ENCODE measurements at places on chromosomes 11 and 22.

DNA sequence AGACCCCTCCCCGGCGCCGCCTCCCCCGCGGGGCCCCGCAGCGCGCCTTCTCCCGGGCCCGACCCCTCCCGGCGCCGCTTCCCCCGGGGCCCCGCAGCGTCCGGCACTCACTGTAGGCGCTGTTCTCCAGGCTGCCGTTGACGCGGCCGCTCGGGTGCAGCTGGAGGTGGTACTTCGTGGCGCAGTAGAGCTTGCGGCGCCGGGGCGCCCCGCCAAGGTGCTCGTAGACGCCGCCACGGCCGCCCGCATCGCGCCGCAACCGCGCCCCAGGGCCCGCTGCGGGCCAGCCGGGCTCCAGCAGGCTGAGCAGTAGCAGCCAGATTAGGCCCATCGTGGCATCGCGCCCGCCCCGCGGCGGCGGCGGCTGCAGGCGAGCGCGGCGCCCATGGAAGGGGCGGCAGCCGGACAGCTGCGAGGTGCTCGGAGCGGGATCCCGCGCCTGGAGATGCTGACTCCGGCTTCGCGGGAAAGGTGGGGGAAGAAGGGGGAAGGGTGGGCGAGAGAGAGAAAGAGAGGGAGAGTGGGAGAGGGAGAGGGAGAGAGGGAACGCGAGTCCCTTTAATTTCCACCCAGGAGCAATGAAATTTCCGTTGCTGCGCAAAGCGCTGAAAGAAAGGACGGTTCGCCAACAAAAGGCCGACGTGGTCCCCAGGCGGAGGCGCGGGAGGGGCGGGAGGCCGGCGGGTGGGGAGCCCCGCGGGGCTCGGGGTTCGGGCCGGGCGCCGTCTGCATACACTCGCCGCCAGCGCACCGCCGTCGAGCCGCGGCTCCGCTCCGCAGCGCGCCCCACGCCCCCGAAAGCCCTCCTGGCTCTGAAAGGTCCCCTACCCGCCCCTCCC is at the start of gene FGF3:
FGF3 (minus strand) TSS at position 814 of the 839 bp plus-strand sequence; CDS start at position 331, 483 bp downstream.
- no peak for DNase-seq

- peak; percentile 34 for DNase-seq
Observed at GRCh38 chr11:19573666-19574065, 139.0 kb upstream of the NAV2 start.

GRCh38 chr22:48071828-48072227 is 1309.4 kb downstream of the TBC1D22A start:
- DNase-seq: no peak

DNA sequence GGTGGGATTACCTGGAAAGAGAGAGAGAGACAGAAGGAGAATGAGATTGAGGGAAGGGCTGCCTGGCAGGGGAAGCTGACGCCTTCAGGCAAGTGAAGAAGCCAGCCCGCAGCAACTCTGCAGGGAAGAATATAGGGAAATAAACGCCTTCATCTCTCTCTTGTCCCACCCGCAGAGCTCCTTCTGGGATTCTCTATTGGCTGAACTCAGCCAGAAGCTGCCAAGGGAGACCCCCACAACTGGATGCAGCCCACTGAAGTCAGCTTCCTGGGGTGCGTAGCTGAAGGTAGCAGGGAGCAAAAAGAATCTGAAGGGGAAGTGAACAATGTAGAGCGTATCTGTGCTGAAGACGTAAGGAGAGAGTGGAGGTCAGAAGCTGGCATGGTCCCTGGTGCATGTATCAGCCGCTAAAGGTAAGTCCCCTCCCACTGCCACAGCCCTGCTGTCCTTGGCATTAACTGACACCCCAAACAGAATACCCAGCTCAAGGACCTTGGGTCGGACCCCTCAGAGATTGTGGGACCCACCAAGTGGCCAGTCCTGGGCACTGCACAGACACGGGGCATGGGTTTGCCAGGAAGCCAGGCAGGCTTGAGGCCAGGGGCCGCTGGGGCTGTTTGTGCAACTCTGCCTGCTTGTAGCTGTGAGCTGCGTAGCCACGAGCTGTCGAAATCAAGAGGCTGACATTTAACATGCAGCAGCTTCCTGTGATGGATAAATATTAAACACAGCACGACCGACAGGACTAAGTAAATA is 469.9 kb downstream of the MN1 start:
- DNase-seq: no peak

DNA sequence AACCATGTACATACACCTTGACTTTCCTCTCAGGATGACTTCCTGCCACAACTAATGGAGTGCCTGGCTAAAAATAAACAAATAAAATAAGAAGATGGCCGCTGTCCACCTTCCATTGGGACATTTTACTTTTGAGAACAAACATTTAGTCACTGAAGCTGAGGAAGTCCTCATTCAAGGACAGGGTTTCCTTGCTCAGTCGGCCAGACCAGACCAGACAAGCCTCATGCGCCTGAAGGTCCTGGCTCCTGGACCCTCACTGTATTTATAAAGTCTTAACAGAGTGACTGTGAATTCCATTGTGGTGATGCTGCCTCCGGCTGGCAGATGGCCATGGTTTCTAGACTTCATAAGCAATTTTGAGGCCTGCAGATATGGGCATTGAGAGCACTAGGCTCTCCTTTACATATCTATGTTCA is 114.5 kb downstream of the MAML2 start:
- peak; percentile 70 for DNase-seq

- no peak for DNase-seq
Observed at GRCh38 chr11:120577624-120578363, 66.2 kb downstream of the GRIK4 start.

- DNase-seq: no peak
Observed at GRCh38 chr11:102457865-102458264, 5.3 kb upstream of the TMEM123 start.

DNA sequence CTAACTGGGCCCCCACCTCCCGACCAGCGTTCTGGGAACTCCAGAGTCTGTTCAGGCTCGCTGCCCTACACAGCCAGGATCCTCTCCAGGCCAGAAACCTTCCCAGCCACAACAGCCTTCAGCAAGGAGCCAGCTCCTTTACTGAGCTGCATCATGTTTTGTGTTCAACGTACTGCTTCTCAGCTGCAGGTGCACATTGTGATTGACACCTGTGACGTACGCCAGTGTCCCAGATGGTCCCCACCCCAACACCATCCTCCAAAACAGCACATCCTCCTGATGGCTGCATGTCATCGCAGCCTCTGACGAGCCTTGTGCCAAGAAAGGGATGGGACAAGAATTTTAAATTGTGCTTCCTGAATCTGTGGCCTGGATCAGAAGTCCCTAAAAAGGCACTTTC is 117.5 kb downstream of the SPATA19 start:
- no peak for DNase-seq

DNA sequence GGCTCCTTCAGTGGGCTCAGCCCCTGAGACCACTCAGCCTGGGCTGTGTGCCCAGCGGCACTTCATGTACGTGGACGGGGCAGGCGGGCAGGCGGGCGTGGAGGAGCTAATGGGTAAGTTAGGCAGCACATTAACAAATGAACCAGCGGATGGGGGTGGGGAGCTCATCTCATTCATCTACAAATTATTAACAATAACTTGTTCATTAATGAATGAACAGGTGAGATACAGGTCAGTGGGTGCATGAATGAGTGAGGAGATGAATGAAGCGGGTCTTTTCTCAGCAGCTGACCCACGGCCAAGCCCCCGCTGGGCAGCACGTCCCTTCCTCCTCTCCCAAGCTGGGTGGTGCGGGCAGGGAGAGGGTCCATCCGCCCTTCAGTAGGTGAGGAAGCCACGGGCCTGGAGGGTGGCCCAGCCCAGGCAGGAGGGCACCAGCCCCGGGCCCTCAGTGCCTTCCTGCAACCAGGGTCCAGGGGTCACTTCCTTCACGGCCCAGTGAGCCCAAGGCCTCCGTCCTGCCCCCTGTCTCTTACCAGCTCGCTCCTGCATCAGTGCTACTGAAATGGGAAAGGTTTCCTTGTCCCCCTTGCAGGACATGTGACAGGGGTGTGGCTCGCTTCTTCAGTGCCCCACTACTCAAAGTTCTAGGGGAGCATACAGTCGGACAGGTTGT is 60.5 kb upstream of the KCNQ1OT1 start:
- DNase-seq: no peak

DNA sequence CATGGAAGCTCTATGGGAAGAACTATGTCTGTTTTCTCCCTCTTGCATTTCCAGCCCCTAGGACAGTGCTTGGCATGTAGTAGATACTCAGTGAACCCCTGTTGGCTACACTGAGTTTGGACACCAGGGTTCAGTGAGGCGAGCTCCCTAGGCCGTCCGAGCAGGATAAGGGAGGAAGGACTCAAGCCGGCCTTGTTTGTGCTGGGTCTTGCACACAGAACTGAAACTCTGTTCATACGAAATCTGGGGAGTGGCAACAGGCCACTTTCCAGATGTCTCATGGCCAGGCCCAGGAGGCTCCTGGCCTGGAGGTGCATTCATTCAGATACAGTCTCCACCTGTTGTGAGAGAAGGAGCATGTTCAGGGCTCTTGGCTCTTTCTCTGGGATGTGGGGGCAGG is 23.6 kb upstream of the LMO1 start:
- DNase-seq: no peak

DNA sequence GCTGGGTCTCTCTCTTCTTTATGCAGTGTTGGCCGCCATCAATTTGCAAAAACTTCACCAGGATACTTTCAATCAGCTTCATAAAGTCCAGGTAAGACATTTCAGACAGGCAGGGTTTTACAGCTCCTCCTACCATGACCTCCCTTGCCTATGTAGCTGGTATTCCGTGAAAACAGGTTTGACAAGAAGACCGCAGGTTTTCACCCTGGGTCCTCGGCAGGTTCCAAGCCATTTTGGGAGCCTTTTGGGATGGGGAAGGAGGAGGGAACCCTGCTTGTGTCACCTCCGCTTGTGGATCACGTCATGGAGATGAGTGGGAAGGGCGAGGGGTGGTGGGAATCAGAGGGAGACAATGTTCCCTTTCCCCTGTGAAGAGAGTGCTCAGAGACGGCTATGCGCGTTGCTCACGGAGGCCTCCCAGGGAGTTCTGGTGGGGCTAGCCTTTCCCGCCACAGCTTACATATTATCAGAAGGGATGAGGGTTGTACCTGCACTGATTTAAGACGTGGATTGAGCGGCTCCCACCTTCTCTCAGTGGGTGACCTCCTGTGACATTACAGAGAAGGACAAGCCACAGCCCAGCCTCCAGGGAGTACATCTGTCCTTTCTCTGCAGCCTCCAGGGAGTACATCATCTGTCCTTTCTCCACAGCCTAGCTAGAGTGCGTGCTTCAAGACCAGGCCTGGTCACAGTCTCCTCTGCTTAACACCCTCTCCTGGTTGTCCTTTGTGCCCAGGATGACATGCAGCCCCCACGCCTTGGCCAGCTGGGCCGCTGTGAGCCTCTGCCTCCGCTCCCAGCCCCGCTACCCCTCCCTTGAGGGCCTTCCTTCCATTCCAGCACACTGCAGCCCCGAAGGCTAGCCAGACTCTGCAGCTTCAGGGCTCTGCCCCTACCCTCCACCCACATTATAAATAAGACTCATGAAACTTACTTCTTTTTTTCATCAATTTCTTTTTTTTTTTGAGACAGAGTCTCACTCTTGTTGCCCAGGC is 17.2 kb downstream of the GLB1L3 start:
- no peak for DNase-seq

GRCh38 chr11:64007629-64008282 is 21.5 kb downstream of the OTUB1 start:
- peak; percentile 70 for DNase-seq

GRCh38 chr11:44306052-44306917 is 3.7 kb downstream of the ALX4 start:
- DNase-seq: no peak

GRCh38 chr11:5684646-5685362 is at the start of gene TRIM5:
Gene TRIM5, minus strand, starts transcription at chr11:5685074. Its CDS starts 4,897 bp downstream, at chr11:5680177.
- DNase-seq: peak; percentile 90

DNA sequence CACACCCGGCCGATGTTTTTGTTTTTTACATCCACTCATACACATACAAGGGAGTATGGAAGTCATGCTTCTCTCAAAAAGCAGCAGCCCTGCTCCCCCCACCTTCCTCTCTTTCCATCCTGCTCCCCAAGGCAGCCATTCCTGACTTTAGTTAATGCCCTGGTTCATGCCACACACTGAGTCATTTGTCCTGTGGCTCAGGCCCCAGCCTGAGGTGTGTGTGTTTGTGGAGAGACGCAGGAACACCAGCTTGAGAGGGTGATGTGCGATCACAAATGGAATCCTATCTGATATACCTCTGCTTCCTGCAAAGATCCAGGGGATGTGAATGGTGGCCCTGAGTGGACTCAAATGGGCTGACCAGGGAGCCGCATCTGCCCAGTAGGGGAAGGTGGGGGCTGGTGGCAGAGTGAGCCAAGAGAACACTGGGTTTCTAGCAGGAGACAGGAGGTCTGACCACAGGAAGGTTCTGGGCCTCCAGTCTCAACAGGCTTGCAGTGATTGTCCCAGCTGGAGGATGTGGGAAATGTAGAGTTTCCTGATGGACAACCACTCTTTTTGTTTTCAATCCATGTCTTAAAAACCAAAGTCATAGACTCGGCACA is 86.7 kb downstream of the OSBP2 start:
- no peak for DNase-seq

DNA sequence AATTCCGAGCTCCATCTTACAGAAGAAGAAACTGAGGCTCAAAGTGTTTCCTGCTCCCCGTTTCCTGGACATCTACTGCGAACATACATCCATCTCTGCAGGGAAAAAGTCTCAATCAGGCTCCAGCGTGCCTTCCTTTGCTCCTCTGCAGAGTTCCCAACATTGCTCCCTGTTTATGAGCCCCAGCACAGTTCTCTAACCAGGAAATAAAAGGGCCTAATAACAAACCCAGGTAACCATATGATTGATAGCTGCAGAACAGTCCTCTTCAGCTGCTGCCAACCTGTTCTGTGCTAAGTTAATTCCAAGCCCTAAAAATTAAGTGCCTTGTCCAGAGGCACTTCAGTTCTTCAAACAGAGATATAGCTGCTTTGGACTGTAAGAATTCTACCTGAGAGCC is 104.9 kb upstream of the ASPHD2 start:
- no peak for DNase-seq

DNA sequence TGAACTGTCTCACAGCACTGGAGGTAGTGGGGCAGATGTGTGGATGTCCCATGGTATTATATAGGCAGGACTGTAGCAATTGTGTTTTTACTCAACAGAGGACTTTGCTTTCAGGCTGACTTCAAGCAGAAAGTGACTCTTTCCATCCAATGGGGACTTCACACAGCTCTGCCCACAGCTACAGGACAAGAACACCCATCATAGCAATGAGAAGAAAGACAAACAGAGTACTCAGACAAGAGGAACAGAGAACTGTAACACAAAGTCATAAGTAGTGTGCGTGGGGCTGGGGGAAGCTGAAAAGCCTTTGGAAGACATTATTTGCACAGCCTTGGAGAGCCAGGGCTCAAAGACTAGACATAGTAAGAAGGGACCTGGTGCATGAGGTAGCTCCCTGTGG is 70.3 kb downstream of the CCDC81 start:
- DNase-seq: no peak

DNA sequence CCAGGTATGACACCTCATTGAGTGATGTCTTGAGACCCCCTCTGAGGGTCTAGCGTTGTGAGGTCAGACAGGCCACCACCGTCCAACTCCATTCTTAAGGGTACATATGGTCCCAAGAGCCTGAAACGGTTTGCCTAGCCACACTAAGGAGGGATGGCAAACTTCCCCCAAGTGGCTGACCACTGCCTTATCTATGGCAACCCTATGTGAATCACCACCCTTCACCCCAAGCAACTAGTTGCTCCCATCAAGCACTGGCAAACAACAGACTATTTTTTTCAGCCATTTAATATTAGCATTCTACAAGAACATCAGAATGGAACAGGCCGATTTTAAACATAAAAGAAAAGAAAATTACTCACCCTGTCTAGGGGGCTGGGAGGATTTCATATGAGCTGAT is 22.8 kb downstream of the THOC5 start:
- no peak for DNase-seq
